Activated CD4-positive, alpha-beta T cell treated with anti-CD3 and anti-CD28 coated beads for 4 hours (primary cell): ENCODE measurements at places on chromosomes 7 and 10.

DNA sequence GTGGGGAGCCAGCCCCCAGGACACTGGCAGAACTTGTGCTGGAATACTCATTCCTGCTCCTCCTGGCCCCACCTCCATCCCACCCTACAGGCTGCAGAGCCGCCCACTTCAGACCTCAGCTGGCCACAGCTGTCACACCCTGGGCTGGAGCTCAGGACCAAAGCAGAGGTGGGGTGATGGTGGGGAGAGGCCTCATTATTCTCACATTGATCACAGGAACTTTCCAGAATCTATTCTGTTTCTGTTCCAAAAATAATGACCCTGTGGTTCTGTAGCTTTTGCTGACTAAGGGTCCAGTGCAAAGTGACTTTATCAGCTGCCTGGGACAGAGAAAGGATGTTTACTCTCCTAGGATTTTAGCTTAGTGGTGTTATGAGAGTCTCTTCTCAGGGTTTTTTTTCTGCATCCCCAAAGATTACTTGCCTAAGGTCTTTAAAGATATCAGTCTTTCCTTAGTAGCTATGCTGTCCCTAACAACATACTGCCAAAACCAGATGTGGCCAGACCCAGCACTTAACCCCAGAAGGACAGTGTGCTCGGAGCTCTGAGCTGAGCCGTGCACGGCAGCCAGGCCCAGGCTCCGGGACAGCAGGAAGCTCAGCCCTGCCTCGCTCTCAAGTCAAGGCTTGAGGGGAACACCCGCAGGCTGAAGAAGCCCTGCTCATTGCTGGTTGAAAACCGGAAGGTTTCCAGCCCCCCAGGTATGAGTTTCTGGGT lies 223.3 kb downstream of the MLLT10 start:
- DNase-seq = no peak

GRCh38 chr10:62244785-62245467 lies 23.7 kb downstream of the RTKN2 start:
- peak; percentile 67 for DNase-seq

DNA sequence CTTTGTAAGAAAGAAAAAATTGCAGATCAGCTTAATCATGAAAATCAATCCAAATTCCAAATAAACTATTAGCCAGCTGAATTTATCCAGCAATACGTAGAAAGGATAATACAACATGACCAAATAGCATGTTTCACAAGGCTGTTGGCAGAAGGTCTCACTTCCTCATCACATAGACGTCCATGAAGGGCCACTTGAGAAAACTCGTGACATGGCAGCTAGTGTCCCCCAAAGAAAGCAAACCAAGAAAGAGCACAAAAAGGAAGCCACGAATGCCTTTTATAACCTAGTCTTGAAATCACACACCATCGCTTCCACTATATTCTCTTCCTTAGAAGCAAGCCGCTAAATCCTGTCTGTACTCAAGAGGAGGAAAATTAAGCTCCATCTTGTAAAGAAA lies 105.6 kb upstream of the NRBF2 start:
- DNase-seq = no peak

DNA sequence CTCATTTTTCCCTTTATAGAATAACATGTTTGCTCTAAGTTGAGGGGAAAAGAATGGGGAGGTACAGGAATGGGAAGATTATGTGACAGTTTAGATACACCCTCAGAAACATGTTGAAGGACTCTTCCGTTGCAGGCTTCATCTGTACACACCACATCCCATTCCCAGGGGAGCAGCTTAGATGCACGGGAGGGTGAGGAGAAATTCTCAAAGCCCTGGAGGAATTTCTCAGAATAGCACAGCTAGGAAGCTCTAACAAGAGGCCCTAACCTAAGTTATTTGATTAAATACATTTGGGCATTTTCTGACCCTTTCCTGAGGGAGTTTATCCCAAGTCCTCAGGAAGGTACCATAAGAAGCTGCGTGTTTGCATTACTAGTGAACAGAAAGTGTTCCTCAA lies 660.2 kb upstream of the IGFBP3 start:
- DNase-seq = no peak

DNA sequence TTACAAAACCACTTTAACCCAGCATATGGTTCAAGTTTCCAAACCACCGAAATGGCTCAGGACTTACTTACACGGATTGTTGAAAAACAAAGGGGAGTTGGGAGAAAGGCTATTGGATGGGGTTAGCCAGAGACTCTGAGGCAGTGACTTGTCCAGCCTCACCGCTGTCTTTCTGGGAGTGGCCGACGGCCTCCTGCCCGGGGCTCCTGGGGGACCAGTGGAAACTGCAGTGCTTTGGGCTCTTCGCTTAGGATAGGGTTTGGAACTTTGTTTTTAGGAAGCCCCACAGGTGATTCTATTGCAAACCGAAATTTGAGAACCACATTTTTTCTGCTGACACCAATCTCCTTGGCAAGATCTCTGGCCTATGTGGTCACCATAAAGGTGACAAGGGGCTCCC lies 38.1 kb upstream of the R3HCC1L start:
- DNase-seq = no peak

DNA sequence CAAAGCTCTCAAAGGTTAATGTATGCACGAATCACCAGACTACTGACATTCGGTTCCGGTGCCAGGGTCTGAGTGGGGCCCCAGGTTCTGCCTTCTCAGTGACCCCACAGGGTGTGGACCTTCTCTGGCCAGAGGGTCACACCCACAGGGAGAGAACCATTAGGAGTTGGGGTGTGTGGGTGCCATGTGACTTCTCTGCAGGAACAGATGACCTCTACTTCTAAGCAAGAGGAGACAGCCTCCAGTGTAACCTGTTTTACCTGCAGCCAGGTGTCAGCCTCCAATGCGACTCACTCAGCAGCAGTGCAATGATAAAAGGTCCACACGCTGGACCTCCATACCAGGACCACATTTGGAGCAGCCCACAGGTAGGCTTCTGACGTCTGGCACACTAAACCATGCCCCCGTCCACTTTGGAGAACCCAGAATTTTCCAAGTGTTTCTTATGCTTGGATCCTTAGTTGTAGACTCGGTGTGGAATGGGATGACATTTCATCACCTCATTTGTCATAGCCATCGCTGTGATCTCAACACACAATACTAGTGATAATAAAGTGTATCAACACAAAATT lies 16.2 kb upstream of the INSIG1 start:
- no peak for DNase-seq

DNA sequence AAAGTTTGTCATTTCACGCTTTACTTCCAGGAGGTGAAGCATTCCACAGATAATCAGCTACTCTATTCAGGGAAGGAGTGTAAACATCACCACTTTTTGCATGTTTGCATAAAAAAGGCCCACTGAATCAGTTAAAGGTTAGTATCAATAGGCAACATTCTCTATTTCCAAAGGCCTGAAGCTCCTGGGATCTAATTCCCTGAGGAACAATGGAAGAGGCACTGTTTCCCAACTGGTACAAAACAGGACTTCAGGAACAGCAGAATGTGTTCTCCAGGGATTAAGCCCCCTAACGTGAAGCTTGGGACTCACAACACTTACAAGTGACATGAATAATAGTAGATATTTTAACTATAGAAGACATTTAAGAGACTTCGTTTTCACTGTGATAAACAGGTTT lies 6.1 kb downstream of the LRRN3 start:
- no peak for DNase-seq

DNA sequence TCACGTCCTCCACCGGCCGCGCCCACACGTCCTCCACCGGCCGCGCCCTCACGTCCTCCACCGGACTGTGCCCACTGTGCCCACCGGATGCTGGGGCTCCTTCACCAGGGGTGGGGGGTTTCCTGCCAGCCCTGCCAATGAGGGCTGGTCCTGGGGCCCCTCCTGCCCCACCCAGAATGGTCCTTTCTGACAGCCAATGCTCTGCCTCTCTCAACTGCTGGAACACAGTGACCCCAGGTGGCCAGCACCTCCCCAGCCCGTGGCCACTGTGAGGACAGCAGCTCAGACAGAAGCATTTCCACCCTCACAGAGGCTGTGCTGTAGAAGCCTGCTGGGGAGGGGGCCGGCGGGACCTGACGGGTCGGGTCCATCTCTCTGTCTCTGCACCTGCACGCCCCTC lies 90.1 kb upstream of the DNAAF5 start:
- DNase-seq = peak; percentile 41

DNA sequence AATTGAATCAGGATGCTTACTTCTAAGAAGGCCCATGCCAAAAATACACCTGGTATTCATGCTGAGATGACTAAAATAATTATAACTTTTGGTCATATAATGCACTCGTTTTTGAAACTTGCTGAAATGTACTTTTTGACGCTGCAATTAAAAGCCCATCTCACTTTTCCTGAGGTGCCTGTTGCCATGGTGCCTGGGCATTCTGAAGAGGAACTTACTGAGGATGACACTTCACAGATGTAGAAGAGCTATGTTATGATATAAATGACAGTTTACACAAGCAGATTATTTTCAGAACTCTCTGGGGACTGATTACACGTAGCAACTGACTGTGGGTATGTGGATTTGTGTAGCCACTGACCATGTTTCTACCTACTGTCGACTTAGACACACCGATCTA lies 182.4 kb downstream of the TPK1 start:
- no peak for DNase-seq

- no peak for DNase-seq
Observed at GRCh38 chr7:157211690-157212089, 73.0 kb downstream of the UBE3C start.

- no peak for DNase-seq
Observed at GRCh38 chr10:117472872-117473271, 69.7 kb upstream of the EMX2 start.

GRCh38 chr10:77463499-77463898 lies 174.1 kb downstream of the KCNMA1 start:
- no peak for DNase-seq

DNA sequence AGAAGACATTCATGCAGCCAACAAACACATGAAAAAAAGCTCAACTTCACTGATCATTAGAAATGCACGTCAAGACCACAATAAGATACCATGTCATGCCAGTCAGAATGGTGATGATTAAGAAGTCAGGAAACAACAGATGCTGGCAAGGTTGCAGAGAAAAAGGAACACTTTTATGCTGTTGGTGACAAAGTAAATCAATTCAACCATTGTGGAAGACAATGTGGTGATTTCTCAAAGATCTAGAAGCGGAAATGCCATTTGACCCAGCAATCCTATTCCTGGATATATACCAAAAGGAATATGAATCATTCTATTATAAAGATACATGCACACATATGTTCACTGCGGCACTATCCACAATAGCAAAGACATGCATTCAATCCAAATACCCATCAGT lies 77.6 kb downstream of the C10orf90 start:
- no peak for DNase-seq

DNA sequence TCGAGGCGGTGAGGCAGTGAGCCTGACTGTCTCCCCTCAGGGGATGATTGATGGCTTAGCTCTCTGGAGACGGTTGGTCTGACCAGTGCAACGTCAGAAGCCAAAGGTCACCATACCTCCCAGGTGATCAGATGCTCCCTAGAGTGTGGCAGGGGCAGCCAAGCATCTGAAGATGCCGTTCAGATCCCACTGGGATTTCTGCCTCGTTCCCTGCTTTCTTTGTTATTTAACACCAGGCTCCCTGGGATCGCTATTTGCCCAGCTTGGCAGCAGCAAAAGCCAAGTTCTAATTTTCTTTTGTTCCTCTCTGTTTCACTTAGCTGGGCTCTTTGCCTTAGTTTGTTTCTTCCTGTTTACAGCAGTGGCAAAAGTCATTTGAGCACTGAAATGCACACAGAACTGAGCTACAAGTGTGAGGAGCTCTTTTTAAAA lies 53.5 kb upstream of the SVIL start:
- DNase-seq = no peak

GRCh38 chr7:29488977-29489376 lies 74.7 kb upstream of the PRR15 start:
- no peak for DNase-seq

DNA sequence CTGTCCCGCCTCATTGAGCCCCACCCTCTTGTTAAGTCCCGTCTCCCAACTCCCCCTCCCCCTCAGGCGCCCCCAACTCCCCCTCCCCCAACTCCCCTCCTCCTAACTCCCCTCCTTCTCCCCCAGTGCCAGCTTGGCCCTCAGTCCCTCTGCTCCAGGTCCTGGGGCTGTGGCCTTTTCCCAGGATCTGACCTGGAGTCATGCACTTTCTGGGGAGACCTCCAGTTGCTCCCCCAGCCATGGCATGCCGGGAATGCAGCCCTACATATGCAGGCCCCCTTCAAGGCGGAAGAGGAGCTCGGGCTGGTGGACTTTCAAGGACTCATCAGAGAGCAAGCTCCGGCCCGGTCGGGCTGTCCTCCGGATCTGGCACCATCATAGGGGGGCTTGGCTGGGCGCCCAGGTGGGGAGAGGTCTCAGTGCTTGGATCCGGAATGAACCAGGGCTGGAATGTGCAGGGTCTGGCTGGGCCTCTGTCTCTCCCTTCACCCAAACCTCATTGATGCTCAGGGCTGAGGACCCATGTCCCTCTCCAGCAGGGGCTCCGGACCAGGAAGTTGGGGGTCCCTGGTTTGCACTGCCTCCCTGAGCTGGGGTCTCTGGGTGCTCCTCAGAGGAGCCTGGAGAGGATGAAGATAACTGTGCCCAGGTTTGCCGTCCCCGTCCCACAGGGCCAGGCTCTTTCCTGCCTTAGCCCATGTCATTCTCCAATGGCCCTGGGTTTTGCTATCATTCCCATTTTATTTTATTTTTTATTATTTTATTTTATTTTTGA lies 41.1 kb downstream of the TMEM270 start:
- no peak for DNase-seq

GRCh38 chr7:64504581-64505120 lies 58.2 kb downstream of the ZNF680 start:
- DNase-seq = no peak

- no peak for DNase-seq
Observed at GRCh38 chr10:5933909-5934546, 43.3 kb downstream of the IL15RA start.

- no peak for DNase-seq
Observed at GRCh38 chr10:33862536-33863105, 528.2 kb upstream of the NRP1 start.

GRCh38 chr10:26486990-26487850 lies 49.1 kb downstream of the APBB1IP start:
- DNase-seq = peak; percentile 73

DNA sequence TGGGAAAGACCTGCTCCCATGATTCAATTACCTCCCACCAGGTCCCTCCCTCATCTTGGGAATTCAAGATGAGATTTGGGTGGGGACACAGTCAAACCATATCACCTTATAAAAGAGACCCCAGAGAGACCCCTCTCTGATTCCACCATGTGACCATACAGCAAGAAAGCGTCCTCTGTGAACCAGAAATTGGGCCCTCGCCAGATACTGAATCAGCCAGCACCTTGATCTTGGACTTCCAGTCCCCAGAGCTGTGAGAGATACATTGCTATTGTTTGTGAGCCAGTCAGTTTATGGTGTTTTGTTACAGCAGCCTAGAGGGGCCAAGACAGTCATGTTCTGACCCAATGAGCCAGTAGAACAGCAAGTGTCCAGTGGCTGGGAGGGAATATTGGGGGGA lies 232.6 kb downstream of the PAXIP1 start:
- no peak for DNase-seq
